Choroid plexus epithelial cell (primary cell): ENCODE measurements at places on chromosomes 12 and 14.

DNA sequence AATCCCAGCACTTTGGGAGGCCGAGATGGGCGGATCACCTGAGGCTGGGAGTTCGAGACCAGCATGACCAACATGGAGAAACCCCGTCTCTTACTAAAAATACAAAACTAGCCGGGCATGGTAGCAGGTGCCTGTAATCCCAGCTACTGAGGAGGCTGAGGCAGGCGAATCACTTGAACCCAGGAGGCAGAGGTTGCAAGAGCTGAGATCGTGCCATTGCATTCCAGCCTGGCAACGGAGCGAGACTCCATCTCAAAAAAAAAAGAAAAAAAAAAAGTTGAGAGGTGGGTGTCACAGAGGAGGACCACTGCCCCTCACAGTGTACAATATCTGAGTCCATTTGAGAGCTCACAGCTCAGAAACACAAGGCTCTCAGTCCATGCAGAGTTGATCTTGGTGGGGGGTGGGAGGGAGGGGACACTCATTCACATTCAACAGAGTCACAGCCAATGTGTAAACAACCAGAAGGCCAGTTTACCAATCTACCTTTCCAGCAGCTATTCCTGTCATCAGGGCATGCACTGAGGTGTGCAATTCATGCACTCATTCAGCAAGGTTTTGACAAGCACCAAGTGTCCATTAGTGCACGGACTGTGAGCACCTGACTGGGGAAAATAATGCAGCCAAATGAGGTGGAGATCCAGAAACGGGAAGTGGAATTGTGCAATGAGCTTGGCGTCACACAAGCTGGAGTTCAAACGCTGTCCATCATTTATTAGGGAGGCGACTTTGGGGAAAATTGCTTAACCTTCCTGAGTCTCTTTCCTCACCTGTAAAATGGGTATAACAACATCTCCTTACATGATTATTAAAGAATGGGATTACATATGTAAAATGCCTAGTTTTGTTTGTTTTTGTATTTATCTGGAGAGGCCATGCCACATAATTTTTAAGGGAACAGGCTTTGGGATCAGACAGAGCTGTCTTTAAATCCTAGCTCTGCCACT, 4.4 kb upstream of the EIF5 start:
- peak; percentile 69 for DNase-seq

GRCh38 chr12:117098361-117099217, 627 bp downstream of the TESC start:
- DNase-seq, result no peak

- DNase-seq, result no peak
Measured at GRCh38 chr14:75979648-75980565, 1.9 kb downstream of the TGFB3 start.

DNA sequence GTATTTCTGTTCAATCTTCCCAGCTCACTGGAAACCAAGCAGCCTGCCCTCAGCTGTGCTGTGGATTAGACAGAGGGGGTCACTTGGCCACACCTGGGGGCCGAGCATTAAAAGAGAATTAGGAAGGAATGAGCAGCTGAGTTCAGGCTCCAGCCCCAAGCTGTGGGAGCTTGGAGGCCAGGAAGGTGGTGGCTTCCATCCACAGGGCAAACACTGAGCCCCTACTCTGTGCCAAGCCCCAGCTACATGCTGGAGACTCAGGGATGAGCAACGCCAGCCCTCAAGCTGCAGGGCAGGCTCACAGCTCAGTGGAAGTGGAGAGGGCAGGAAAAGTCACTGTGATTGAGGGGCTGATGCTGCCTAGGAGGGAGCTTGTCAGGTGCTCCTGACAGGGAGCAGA, 412.7 kb downstream of the BCL11B start:
- no peak for DNase-seq
